H7 (cell line): ENCODE measurements at places on chromosomes 1 and 21. TPM values are rescaled to one million over a fixed set of nuclear protein-coding genes. Genes with fewer than 3 reads are reported as not detected.
A peak's percentile ranks its signal among the peaks of the same experiment; 100 is the strongest.

- DNase-seq = no peak
These were observed 101.3 kb downstream of the DHRS3 start for GRCh38 chr1:12516741-12517140.

- no peak for DNase-seq
These were observed 363.4 kb upstream of the LYPLAL1 start for GRCh38 chr1:218810306-218810705.

GRCh38 chr1:74504125-74504932, 8.1 kb downstream of the LRRC53 start:
- DNase-seq = peak; percentile 52

GRCh38 chr1:160410406-160411005, 10.1 kb downstream of the VANGL2 start:
- peak; percentile 85 for DNase-seq

- DNase-seq = peak; percentile 64
These were observed 339 bp upstream of the RNPC3 start for GRCh38 chr1:103525114-103525606.

HEYL gene
- total RNA-seq = 0.63 and 0.94 TPM in 2 replicates

DNA sequence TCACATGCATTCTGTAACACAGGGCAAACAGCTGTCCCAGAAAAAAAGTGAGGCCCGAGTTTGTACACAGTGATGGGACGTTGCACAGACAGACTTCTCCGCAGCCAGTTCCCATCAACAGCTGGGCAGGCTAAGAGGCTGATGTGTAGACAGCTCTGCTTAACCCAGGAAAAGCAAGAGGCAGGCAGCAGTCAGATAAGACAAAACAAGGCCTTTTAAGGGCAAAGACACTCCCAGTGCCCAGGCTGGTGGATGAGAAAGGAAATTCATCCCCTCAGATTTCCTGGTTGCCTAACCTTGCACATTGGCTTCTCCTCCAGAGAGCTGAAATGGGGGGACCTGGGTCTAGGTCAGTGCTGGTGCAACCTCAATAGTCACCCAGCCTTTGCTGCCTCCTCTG, 17.2 kb upstream of the PHLDA3 start:
- DNase-seq = no peak

CFAP74 gene
- total RNA-seq = not detected in 2 replicates

DNA sequence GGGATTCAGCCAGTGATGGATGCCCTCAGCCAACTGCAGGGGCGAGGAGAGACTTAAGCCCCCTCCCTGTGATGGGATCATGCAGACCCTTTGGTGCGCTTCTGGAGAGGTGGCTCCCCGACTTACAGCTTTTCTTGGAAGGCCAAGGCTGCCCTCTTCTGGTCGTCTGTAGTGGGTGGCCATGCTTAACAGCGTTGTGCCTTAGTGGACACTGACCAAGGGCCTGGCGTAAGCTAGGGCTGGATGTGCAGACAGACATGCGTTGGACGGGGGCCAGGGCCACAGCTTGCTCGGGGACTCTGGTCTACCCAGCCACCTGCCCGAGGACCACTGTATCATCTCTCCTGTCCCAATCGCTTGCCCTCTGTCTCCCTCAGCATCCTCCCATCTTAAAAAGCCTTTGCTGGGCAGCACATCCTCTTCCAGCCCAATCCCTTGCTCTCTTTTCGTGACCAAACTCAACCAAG, 5.5 kb downstream of the AZIN2 start:
- DNase-seq = peak; percentile 79

- no peak for DNase-seq
These were observed 54.2 kb downstream of the WDR64 start for GRCh38 chr1:241706257-241706656.

GRCh38 chr1:63524201-63524600, 876 bp downstream of the EFCAB7 start:
- DNase-seq = no peak

- DNase-seq = no peak
These were observed 139.8 kb downstream of the AK5 start for GRCh38 chr1:77421504-77422233.

- DNase-seq = peak; percentile 91
These were observed 45.7 kb downstream of the ACOT7 start for GRCh38 chr1:6347641-6348487.

ECE1 gene
- total RNA-seq = 46.4 and 53.8 TPM in 2 replicates

GRCh38 chr1:21117159-21117558, 59.5 kb downstream of the EIF4G3 start:
- no peak for DNase-seq
